ENCODE measurements at places on chromosomes 2 and 18.

- DNase-seq = no peak
These were observed 68.0 kb downstream of the ACAA2 start for GRCh38 chr18:49745045-49746014.

DNA sequence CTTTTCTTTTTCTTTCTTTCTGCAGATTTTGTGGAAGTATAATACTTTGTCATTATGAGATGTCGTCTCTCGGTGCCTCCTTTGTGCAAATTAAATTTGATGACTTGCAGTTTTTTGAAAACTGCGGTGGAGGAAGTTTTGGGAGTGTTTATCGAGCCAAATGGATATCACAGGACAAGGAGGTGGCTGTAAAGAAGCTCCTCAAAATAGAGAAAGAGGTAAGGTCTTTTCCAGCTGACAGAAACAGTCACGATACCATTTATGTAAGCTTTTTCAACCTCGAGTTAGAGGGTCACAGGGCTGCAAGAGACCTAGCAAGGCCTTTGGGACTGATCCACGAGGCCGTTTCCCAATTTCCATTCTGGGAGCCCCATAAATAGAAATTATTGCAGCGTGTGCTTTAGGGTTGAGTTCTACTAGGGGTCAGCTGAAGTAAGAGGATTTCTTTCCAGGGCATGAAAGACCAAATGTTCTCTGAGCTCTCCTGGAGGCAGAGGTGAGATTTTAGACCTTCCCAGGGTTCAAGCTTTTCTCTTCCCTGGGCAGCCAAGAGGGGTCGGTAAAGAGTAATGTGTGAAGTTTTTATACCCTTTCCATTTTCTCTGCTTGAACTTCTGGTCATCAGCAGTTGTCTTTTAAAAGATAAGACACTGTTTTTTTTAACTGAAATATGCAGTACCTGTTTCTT lies 15.5 kb downstream of the MAP3K20 start:
- DNase-seq = no peak

- DNase-seq = no peak
These were observed 136.7 kb downstream of the CDH2 start for GRCh38 chr18:28040211-28040610.

- DNase-seq = no peak
These were observed 232.8 kb downstream of the DYM start for GRCh38 chr18:49227441-49228165.

DNA sequence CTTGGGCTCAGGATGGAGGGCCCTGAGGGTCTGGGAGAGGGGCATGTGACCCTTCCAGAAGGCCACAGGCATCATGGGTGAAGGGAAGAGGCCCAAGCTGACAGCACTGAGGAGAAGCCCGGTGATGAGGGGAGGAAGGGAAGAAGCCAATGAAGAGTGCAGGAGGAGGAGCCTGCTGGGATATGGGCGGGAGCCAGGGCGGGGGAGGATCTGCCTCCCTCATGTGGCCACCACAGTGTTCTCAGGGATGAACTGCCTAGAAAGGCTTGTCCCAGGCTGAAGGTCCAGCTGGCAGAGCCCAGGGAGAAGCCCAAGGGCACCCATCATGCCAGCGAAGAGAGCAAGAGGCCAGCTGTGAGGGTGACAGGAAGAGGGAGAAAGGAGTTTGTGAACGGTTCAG lies 24.6 kb upstream of the PLB1 start:
- DNase-seq = no peak

DNA sequence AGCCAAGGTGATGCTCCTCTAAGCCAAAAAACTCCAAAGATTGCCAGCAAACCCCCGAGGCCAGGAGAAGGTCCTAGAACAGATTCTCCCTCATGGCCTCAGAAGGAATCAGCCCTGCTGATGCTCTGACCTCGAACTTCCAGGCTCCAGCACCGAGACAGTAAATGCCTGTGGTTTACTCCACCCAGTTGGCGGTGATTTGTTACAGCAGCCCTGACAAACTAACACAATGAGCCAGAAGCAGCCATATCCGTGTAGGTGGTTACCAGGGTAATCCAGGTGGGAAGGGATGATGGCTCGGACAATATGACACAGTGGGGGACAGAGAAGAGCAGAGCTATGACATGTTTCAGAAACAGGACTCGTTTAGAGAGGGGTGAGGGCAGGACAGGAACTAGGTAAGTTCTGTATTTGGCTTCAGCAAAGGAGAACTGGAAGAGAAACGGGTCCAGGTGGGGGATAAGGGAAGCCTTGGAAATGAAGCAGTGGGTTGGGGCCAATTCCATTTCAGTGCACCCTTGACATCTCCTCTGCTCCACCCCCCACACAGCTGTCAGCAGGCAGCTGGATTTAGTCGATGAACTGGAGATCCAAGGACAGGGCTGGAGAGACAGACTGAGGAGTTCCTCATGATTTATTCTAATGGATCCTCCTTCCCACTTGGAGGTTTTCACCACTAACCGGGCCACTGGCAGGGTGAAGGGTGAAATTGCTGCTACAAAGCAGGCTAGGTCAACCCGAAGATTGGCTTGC lies 179.7 kb upstream of the SH3BP4 start:
- DNase-seq = no peak

DNA sequence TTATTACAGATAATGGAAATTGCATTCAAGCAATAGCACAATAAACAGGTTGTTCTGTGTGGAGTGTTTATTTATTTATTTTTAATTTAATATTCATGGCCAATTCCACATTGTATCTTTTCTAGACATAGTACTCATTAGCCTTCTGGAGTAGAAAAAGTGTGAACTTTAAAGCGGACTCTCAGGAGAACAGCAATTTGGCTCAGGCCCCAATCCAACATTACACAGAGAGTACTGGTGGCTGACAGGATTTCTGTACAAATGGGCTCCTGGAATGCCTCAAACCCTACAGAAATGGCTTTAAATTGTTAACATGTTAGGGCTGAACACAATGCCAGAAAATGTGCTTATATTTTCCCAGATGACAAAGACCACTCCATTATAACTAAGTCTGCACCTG lies 533.9 kb upstream of the NXPH2 start:
- DNase-seq = no peak

GRCh38 chr18:57728941-57729511 lies 74.1 kb downstream of the ATP8B1 start:
- DNase-seq = peak; percentile 5

DNA sequence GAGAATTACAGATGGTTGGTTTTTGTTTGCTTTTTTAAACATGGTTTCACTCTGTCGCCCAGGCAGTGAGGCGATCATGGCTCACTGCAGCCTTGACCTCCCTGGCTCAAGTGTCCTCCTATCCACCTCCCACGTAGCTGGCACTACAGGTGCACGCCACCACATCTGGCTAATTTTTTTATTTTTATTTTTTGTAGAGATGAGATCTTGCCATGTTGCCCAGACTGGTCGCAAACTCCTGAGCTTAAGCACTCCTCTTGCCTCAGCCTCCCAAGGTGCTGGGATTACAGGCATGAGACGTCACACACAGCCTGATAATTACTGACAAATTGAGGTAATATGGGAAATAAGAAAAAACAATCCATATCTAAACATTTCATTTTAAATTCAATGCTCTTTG lies 110.5 kb upstream of the ZSWIM2 start:
- DNase-seq = no peak

DNA sequence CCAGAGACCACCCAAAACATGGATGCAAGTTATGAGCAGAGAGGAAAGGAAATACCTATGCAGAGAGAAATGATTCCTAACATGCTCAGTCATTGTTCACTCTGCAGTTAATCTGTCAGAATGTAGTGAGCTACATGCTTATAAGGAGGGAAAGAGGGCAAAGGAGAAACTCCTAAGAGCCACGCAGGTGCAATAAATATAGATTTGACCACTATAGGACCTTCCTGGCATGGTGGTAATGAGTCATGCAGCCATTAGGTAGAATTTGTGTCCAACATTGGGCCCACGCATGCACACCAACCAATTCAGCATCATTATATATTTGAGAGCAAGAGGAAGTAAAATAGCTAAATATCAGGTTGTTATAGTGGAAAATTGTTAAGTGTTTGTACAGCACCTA lies 699.9 kb downstream of the DSC3 start:
- DNase-seq = no peak

DNA sequence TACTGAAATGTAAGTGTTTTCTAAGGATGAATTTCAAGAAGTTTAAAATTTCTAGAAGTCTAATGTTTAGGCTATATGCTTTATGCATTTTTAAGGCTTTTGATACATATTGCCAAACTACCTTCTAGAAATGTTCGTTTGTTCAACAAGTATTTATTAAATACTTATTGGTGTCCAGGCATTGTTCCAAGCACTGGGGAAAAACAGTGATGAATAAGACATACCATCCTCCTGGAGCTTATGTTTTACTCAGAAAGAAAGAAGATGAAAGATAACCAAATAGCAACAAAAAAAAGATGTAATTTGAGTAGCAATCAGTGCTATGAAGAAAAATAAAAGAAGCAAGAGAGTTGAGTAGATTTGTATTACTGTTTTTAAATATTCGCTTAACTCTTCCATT lies 692.9 kb downstream of the SLC4A3 start:
- no peak for DNase-seq

DNA sequence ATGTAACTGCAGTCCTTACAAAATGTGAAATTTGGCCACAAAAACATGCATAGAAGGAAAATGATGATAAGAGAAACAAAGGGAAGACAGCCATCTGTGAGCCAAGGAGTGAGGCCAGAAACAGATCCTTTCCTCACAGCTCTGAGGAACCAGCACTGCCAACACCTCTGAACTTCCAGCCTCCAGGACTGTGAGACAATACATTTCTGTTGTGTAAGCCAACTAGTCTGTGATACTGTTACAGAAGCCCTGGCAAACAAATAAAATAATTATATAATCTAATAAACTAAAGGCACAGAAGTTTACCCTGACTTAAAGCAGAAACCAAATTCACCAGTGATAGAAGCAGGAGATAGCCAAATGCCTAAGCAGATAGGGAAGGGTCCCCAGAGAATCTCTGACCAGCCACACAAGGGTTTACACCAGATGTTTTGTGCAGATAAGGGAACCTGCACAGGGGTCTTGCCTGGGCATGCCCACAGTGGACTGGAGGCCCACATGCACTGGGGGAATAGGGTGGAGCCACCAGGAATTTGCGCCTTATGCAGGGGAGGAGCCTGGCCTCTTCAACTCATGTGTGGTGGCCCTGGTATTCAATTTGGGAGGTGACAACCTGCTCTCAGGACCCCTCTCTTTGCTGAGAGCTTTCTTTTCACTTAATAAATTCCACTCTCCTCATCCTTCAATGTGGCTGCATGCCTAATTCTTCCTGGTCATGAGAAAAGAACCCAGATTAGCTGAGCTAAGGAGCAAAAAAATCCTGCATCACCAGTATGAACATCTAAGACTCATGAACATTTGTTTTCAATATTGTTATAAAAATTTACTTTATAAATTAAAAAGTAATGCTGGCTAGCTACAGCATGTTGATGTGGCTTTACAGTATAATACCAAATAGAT lies 3.8 kb upstream of the GCC2 start:
- DNase-seq = no peak

- no peak for DNase-seq
These were observed 8.9 kb downstream of the SULT1C2 start for GRCh38 chr2:108297436-108298141.

DNA sequence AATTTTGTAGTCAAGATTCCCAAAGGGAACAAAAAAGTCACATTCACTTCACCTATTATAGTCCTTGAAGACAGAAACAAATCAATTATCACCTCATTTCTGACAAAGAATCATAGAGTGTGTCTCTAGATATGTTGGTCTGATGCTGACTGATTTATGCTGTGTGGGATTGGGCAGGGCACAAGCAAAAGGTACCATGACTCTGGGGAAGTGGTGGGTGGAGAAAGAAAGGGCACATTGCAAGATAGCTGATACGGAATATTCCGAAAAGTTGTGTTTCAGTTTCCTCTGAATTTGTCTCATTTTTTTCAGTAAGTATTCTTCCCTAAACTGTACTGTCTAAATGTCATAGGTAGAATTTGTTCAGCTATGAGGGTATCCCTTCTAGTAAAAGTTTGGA lies 268.0 kb downstream of the MREG start:
- DNase-seq = no peak

- DNase-seq = no peak
These were observed 275.6 kb downstream of the PIK3C3 start for GRCh38 chr18:42230636-42231035.

GRCh38 chr2:219399716-219400478 lies 12.2 kb upstream of the DNPEP start:
- DNase-seq = no peak

- no peak for DNase-seq
These were observed 1077.9 kb upstream of the PIK3C3 start for GRCh38 chr18:40877096-40877495.

DNA sequence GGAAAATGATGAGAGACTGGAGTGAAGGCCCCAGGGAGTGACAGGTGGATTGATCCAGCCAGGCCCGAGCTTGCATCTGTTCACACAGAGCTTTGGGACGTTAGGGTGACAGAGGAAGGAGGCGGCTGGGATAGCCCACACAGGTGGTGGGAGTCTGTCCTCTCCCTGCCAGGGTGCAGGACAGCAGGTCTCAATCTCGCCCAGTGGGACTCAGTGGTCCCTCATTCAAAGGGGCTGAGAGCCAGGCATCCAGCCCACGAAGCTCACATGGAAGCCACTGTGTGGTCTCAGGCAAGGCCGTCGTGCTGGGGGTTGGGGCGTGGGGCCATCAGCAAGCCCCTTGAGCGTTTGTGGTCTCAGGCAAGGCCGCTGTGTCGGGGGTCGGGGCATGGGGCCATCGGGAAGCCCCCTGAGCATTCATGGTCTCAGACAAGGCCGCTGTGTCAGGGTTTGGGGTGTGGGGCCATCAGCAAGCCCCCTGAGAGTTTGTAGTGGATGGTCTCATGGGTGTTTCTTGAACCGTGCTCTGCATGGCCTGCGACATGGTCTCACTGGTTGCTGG lies 8.3 kb downstream of the KCNG2 start:
- DNase-seq = no peak

- no peak for DNase-seq
These were observed 1.8 kb upstream of the KLHL41 start for GRCh38 chr2:169507698-169508097.

GRCh38 chr2:62964050-62964449 lies 86.6 kb upstream of the OTX1 start:
- no peak for DNase-seq

DNA sequence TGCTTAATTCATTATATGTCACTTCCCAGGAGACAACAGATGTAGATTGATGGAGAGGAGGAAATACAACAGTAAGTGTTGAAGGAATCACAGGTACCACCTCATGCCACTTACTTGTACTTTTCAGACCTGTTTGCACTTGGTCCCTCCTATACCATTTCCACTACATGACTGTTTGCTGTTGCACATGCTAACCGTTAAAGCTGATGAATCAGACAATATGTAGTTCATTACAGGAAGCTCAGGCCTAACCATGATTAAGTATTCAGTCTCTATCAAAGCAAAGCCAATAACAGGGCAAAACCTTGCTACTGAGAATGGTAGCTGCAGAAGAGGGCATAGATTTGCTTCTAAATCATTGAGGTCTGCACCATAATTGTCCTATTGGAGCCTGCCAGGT lies 30.2 kb upstream of the GRP start:
- no peak for DNase-seq

- no peak for DNase-seq
These were observed 130.5 kb upstream of the SMAD2 start for GRCh38 chr18:48060970-48061369.

- no peak for DNase-seq
These were observed 5.6 kb downstream of the RAX start for GRCh38 chr18:59267503-59268126.
